ENCODE measurements at places on chromosomes 11 and 22. TPM values are rescaled to one million over a fixed set of nuclear protein-coding genes. Genes with fewer than 3 reads are reported as not detected.

DNA sequence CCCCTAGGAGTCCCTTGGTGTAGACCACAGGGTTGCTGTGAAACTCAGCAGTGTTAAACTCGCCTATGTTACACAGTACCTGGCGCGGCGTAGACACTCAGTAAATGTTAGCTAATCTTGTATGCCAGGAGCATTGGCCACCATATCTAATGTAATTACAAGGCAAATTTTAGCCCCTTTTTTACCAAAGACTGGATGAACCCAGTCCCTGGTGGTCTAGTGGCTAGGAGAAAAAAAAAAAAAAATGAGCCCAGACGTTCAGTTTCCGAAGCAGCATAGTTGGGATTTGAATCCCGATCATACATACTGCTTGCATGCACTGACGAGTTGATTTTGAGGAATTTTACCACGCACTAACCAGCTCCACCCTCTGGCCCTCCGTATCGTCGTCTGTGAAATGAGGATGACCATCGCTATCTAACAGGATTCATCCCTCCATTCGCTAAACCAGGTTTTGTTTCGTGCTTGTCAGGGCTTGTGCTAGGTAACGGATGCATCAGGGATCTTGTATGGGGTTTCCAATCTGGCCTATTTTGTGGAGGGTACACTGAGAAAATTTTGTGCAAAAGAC is 688 bp downstream of the PTS start:
- H3K4me1 ChIP-seq = peaks cover 12% of the 10 kb centered on the region
- H3K27ac ChIP-seq = peak overlapping the region; percentile 17
- no peak for DNase-seq
- H3K4me3 ChIP-seq = peak overlapping the region; percentile 81
- peaks cover 30% of the 10 kb centered on the region for H3K27me3 ChIP-seq

GRCh38 chr11:73405146-73405510 is 28.9 kb downstream of the RELT start:
- no peak for DNase-seq
- H3K4me1 ChIP-seq = peaks cover 6% of the 10 kb centered on the region
- H3K4me3 ChIP-seq = no peak overlapping the region
- H3K27ac ChIP-seq = no peak overlapping the region
- H3K27me3 ChIP-seq = no peaks in the 10 kb centered on the region

GRCh38 chr11:112318661-112319060 is 58.0 kb upstream of the PLET1 start:
- H3K4me3 ChIP-seq = no peak overlapping the region
- peaks cover 5% of the 10 kb centered on the region for H3K36me3 ChIP-seq
- peaks cover 22% of the 10 kb centered on the region for H3K4me1 ChIP-seq
- H3K27ac ChIP-seq = no peak overlapping the region

Gene TH
- not detected for total RNA-seq

Measured in WTC11 (cell line).